ENCODE measurements at places on chromosomes 12 and 14.

GRCh38 chr12:120292661-120293531 is at the start of gene RNU4-1:
Gene RNU4-1 (minus strand): TSS chr12:120293237.
- peak; percentile 50 for DNase-seq

- DNase-seq = no peak
Measured at GRCh38 chr14:52455291-52456088, 96.8 kb downstream of the TXNDC16 start.

- no peak for DNase-seq
Measured at GRCh38 chr12:68431786-68432185, 99.6 kb upstream of the MDM1 start.

DNA sequence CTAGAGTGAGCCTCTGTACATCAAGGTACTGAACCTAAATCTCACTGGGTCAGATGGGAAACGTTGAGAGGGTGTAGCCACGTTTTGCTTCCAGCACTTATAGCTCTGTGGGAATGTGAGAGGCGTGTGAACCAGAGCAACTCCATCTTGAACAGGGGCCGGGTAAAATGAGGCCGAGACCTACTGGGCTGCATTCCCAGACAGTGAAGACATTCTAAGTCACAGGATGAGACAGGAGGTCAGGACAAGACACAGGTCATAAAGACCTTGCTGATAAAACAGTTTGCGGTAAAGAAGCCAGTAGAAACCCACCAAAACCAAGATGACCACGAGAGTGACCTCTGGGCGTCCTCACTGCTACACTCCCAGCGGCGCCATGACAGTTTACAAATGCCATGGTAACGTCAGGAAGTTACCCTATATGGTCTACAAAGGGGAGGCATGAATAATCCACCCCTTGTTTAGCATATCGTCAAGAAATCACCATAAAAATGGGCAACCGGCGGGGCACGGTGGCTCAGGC is 63.4 kb upstream of the NCOR2 start:
- DNase-seq = no peak

DNA sequence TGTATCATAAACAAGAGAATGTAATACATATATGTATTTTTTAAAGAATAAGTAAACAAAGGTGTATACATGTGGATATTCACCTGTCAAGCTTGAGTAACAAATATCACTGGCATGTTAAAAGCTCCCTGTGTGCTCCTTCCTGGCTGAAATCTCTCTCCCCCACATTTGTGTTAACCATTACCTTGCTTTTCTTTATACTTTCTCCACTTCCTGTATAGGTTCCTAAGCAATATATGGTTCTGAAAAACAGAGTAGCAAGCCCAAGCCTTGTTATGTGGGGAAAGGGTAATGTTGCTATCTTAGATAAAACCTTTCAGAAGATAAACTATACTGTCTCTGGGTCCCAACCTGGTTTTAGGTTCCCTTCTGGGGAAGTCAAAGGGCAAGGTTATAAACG is 32.3 kb upstream of the TBC1D30 start:
- DNase-seq = no peak

DNA sequence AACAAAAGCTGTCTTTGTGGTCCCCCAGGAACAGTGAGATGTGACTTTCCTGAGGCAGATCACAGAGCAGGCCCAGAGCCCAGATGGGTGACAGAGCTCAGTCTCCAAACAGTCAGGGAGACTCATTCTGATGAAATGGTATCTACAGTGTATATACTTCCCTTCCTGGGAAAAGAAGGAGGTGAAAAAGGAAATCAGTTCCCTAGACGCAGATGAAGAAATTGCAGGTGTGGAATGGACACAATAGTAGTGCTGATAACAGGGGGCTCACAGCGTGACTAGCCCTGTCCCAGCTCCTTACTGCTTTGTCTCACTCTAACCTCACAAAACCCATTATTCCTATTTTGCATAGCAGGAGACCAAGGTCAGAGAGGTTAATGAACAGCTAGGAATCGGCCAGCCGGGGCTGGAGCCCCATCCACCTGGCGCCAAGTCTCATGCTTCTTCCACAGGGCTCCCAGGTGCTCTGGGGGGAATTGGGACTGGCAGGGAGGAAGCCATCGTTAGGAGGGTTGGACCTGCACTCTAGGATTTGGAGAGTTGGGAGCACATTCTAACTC is 11.9 kb downstream of the KCNH3 start:
- no peak for DNase-seq

DNA sequence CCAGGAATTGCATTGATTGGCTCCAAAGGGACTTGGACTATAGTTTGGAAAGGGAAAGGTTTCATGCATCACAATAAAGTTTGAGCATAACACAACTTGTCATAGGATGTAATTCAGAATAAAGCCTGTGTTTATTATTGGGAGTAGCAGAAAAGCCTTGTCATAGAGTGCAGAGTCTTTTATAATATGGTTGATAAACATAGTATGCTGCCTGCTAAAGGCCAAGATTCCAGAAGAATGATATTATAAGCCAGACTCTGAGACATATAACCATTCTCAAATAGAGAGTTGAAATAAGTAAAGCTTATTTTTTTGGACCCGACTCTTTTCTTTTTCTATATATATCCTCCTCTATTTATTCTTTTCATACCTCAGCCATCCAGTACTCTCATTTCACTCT is 207.3 kb downstream of the LRIG3 start:
- DNase-seq = no peak

DNA sequence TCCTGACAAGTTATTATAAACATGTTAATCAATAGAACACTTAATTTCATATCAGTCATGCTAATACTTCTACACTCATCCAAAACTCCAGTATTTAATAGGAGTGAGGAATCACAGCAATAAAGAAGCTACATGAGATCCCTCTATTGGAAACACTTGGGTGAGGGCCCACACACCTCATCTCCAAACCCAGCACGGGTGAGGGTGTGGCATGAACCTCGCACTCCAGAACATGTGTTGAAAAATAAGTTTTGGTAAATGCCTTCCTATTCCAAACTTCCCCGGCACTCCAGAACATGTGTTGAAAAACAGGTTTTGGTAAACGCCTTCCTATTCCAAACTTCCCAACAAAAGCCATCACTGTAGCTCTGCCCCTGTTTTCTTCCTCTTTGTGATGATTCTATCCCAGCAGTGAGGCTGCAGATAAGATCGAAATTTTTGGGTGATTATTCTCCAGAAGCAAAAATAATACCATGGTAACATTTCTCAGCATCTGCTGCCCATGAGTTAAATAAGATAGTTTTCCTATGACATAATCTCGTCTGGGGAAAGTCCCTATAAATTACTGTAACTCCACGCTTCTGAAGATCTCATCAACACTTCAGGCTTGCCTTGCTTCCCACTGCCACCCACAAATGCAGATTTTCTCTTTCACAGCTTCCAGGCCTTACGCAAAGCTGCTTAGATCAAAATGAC is 24.4 kb upstream of the PTPRB start:
- peak; percentile 54 for DNase-seq

GRCh38 chr14:71731096-71731495 is 201.1 kb upstream of the RGS6 start:
- DNase-seq = no peak

DNA sequence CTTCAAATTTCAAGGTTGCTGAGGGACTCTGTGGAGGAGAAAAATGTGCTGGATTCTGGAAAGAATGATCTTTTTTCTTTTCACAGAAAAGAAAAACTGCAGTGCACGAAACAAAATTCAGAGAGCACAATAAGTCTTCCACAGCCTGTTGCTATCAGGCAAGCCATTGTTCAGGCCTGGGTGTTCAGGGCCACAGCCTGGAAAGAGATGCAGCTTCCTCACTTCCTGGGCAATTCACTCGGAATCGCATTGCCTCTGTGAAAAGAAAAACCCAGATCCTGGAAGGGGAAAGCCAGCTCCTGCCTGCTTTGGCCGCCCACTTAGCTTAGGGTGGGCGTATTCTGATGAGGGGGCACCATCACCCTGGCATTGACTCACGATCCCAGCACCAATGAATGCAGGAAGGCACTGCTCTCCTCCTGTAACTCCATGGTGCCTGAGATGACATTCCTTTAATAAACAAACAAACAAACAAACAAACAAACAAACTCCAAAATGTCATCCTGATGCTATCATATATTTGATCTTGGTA is 863.9 kb downstream of the BCL11B start:
- DNase-seq = no peak

DNA sequence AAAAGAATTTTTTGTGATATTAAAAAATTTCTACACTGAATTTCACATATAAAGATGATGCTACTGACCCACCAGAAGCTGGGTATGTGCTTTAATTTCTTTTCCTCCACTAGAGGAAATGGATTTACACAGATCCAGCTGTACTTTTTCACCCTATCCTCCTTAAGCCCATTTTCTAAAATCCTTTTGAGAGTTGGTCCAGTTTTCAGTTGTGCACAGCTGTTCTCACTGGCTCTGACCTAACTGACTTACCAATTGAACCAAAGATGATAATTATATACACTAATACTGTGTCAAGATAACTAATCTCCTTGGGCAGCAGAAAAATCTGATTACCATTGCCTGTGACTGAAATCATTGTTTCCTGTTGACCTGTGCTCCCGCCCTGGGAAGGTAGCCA is 108.5 kb downstream of the ZFC3H1 start:
- no peak for DNase-seq

GRCh38 chr14:21095430-21096205 is 2.8 kb downstream of the ZNF219 start:
- no peak for DNase-seq

DNA sequence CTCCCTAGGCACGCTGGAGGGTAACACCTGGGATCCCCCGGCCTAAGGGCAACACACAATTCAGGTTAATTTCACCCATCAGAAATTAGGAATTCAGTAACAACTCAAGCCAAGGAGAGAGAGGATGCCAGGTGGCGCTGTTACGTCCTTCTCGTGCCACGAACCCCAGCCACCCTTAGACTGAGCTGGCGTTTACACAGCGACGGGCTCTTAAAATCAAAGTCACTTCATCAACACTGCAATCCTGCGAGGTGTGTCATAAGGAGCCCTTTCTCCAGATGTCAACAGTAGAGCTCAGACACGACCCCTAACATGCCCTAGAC is 110.6 kb upstream of the TMEM132D start:
- no peak for DNase-seq

DNA sequence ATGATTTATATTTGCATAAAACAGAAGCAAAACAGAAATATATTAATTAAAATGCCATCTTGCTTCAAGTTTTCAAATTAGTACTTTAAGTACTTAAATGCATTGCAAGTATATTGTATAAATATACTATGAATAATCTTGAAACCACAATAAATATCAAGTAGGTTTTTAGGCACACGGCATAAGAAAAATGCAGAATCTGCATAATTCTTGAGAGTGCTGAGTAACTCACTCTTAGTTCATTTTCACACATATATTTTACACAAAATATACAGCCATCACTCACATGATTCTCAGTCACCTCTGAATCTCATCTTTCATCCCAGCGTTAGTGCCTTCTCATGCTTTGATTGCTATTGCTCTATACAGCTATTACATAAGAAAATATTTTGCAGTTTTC is 51.9 kb downstream of the SLC6A15 start:
- DNase-seq = no peak

- DNase-seq = no peak
Measured at GRCh38 chr14:92458136-92459029, 55.2 kb upstream of the RIN3 start.

GRCh38 chr12:131851741-131852550 is 23.8 kb downstream of the MMP17 start:
- DNase-seq = no peak

DNA sequence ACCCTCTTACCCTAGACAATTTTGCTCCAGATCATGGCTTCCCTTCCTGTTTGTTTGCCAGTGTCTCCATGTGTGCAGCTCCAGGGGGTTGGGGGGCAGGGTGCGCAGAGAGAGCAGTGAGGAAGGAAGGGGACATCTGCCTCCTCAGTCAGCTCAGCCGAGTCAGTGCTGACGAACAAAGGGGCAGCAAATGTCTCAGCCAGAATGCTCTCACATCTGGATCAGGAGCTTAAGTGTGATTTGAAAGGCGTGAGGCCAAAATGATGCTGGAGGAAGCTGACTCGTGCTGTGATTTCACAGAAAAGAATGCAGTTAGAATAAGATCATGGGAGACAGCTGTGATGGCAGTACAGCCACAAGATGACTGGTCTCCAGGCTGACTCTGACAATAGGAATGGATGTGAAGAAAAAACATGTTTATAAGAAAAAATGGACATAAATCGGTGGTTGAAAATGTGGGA is 27.1 kb upstream of the CDK17 start:
- peak; percentile 94 for DNase-seq

DNA sequence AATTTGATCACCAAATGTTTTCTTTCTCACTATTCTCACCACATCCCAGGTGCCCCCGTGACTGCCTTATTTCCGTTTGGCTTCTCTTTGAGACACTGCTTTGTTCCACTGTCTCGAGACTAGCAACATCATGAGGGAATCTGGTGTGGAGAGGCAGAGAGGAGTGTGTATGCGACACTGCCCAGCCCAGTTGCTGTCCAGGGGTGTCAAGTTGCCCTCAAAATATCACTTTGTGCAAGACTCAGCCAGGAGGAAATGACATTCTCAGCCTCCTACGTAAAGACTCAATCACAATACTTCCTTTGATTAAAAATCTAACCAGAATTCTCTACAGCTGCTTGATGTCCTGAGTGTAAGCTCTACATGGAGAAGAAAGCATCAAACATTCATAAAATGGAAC is 48.2 kb upstream of the EEA1 start:
- DNase-seq = no peak

DNA sequence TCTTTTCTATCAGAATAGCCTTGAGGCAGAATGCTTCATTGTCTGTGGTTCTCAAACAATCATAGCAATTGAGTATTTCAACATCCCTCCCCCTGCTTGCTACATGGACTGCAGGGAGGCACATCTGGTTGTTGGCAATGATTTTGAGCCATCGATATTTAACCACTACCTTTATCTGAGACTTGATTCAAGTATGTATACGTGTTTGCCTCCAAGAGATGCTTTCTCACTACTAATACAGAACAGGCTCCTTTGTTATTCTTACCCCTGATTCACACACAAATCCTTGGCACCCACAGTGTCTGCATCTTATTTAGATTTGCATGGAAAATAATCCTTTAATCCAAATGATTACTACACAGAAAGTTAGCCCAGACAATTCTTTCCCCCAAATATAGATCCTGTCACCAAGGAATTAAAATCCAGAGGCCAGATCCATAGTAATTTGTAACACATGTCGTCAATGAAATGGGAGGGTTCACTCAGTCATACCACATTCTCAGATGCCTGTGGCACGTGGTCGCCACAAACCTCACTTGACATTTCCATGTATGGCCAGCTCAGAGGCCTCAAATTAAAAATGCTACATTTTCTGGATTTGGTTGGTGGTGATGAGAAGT is 199.3 kb downstream of the ITPR2 start:
- no peak for DNase-seq

DNA sequence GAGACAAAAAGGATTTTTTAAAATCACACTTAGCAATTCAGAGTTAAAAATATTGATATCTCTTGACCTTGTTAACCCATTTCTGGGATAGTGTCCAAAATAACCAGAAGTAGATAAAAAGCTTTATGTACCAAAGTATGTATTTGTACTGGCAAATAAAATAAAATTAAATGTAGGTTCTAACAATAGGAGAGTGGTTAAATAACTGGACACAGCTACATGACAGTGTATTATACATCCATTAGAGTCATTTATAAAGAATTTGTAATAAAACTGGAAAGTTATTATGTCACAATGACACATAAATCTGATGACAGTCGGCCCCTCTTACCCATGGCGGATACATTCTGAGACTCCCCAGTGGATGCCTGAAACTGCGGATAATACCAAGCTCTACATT is 34.0 kb downstream of the BMAL2 start:
- no peak for DNase-seq

- DNase-seq = no peak
Measured at GRCh38 chr14:99261912-99262787, 9.8 kb downstream of the BCL11B start.

GRCh38 chr14:71416392-71416791 is 509.1 kb downstream of the PCNX1 start:
- DNase-seq = peak; percentile 23
